ENCODE measurements at places on chromosomes 1 and 21.

GRCh38 chr1:119917304-119918055, 21.2 kb upstream of the ADAM30 start:
- no peak for DNase-seq

DNA sequence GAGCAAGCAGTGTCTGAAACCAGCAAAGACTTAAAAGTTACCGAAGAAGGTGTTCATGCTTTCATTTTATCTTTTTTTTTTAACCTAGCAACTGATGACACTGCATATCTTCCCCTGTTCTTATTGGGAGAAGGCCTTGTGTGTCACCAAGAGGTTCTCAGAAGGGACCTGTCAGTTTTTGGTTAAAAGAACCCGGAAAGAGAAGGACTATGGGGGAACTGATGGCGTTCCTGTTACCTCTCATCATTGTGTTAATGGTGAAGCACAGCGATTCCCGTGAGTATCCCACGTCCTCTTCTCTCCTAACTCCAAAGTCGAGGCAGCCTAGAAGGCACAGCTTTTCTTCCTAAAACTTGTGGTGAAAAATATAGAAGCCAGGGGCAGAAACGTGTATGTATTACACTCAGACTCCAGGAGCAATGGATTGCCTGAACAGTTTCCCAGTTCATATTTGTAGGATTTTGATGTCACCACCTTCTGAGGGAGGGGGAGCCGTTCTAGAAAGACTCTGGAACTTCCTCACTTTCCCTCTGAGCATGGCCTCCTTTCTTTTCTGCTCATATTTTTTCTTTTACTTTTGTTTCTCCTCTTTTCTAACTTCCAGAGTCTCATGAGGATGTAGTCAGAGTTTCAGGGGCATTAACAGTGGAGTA, at the start of gene MR1:
TSS of gene MR1 (plus strand) at position 185 of the 653 bp plus-strand sequence. CDS start at position 210, 25 bp downstream.
- DNase-seq: peak; percentile 86

- DNase-seq: no peak
These were observed 27.4 kb downstream of the AKNAD1 start for GRCh38 chr1:108829498-108829916.

GRCh38 chr1:100735244-100735643, 15.7 kb downstream of the VCAM1 start:
- DNase-seq: no peak

DNA sequence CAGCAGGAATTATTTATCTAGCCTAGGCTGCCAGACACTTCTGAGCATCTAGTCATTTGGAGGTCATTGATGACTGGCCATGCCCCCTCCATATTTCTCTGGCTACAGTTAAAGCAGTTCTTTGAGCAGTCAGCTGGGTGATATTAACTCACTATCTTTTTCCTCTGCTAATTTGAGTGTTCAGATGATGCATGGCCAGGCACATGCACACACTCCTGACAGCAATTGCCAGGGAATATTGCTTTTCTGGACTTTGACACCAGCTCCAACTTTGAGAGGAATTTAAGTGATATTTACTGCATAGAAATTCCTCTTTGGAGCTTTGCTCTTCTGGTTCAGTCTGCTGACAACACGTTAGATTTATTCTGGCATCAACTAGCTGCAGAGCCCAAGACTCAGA, 52.6 kb downstream of the CD247 start:
- no peak for DNase-seq

Measured in hippocampal formation (tissue), 2 donors.